NCI-H1092 treated with DMSO at 0.1 percent for 48 hours (cell line): ENCODE measurements at places on chromosomes 5 and 9.

GRCh38 chr5:171984748-171985419, 21.6 kb downstream of the FBXW11 start:
- DNase-seq: no peak

- no peak for DNase-seq
Measured at GRCh38 chr5:139658928-139659667, 10.9 kb downstream of the CXXC5 start.

DNA sequence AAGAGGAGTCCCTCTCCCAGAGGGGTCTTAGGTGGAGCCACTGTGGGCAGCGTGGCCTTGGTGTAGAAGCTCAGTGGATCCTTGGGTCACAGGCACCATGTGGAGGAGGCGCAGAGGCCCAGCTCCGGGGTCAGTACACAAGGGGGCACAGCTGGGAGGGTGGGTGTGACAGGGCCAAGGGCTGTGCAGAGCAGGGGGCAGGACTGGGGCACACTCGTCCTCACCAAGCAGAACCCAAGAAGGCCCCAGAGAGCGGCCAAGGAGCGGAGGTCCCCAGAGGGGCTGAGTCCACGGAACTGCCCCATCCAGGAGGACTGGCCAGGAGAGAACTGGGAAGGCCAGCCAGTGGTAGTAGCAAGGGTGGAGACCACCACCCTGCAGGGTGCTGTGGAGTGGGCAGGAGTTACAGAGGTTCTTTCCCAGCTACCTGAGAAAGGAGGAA, 2.5 kb upstream of the LPCAT1 start:
- no peak for DNase-seq

DNA sequence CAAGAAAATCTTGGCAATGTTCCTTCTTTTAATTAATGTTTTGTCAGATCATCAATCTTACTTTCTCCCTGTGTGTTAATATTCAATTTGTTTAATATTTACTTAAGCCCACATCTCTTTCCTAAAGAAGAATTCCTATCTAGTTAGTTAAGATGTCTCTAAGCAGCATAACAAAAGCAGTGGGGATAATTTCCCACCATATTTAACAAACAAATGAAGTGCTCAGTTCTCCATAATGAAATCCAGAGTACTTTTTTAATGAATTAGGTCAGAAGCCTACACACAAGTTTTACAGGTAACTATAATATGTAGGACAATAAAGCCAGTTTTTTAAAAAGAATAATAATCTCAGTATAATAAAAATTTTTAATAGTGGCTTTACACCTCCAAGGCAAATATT, 1918.8 kb downstream of the EFNA5 start:
- no peak for DNase-seq

DNA sequence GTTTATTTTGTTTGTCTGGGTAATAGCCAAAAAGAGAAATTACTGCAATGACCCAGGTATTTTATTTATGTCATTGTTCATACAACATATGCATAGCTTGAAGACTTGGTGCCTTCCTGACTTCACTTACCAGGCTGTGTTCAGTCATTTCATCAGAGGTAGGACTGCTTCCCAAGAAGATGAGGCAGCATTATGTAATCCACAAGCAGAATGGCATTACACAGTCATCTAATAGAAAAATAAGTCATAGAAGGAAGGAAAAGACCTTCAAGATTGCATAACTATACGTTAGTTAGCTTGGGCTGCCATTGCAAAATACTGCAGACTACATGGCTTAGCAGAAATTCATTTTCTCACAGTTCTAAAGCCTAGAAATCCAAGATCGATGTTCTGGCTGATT, 167.5 kb downstream of the NMUR2 start:
- DNase-seq: no peak

GRCh38 chr9:30997291-30997690, 1387.2 kb upstream of the ACO1 start:
- DNase-seq: no peak

- DNase-seq: no peak
Measured at GRCh38 chr5:14164164-14165163, 21.3 kb downstream of the TRIO start.

GRCh38 chr9:131349522-131349880, 44.4 kb upstream of the PRRC2B start:
- DNase-seq: no peak
